ENCODE measurements at places on chromosomes 11 and 22.

GRCh38 chr22:20223421-20224255, 44.5 kb downstream of the RTN4R start:
- no peak for DNase-seq

DNA sequence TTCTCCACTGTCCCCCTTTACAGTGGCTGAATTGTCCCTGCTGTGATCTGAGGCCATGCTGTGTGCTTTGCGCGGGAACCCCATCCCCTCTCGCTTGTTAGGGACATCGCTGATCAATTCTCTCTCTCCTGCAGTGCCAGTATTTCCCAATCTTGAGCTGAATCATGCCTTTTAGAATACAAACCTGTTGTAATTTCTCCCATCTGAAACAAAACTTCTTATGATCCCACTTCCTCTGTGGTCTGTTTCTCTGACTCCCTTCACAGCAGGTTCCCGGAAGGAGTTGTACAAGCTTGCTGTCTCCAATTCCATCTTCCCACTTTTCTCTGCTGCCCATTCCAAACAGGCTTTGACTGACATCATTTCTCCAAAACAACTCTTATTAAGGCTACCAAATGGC, 16.8 kb downstream of the ADAMTS15 start:
- no peak for DNase-seq

DNA sequence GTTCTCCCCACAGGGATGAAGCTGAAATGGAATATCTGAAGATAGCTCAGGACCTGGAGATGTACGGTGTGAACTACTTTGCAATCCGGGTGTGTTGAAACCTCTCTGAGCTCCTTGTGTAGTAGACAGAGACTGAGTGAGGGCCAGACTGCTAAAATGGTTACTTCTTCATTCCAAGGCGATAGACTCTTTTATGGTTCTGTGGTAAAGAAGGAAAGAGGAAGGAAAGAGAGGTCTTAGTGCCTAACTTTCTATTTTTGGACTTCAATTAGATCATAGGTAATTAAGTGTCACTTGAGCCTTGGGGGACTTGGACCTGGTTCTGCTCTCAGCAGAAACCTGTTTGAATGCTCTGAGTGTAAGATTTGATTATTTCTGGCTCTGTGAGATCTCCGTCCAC, 54.7 kb downstream of the NF2 start:
- no peak for DNase-seq

DNA sequence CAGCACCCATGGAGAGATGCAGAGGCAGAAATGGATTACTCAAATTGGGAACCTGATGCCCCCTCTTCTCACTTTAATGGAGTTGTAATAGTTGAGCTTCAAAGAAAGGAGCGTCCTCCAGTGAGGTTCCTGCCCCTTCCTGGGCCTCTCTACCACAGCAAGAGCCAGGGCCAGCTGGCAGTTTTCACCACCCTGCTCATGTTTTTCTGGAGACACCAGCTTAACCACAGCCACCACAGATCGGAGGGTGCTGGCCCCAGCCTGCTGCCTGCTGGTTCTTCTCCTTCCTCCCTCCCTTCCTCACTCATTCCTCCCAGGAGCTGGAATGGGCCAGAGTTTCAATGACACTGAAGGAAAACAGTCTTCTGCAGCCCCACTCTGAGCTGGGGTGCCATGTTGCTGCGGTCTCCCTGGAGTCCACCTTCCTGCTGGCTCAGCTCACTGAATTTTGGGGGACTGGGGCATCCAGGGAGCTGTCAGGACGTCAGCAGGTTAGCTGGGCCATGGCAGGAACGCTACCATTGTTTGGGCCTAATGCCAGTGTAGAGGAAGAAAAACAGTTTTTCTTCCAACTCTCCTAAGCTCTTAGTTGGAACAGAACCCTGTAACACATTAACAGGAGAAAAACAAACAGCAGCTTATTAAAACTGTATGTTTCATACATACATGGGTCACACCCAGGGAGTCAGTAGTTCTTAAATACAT, 57.7 kb downstream of the TRAF6 start:
- no peak for DNase-seq

DNA sequence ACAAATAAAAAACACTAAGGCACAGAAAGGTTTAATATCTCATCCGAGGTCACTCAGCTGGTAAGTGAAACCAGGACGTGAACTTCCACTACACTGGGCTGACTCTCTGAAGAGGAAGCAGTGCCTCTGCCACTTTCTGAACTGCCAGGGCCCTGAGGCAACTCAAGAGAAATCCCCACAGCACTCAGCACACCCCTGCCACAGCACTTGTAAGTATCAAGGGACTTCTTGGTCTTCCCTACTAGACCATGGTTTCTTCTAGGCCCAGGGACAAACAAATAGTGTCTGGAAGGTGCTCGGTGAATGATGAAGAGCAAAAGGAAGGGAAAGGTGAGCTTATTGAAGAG, 49.7 kb downstream of the RPL27A start:
- no peak for DNase-seq

DNA sequence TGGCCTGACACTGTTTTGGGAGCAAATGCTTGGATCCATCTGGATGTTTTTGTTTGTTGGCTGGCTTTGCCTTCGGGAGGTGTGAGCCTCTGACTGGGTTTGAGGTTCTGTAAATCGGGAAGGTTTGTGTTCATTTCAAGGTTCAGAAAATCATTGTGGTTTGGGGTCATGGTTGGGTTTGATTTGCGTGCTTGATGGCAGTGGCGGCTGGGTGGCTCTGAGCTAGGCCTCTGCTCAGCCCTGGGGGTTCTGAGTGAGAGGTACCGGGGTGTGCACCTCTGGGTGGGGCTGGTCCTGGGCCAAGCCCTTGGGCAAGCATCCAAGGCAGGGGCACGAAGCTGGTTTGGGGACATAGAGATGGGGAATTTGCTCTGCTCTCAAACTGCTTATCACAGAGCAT, 37.0 kb upstream of the ALX4 start:
- DNase-seq, result no peak

GRCh38 chr11:57546869-57547475, 9.6 kb downstream of the SMTNL1 start:
- peak; percentile 12 for DNase-seq

DNA sequence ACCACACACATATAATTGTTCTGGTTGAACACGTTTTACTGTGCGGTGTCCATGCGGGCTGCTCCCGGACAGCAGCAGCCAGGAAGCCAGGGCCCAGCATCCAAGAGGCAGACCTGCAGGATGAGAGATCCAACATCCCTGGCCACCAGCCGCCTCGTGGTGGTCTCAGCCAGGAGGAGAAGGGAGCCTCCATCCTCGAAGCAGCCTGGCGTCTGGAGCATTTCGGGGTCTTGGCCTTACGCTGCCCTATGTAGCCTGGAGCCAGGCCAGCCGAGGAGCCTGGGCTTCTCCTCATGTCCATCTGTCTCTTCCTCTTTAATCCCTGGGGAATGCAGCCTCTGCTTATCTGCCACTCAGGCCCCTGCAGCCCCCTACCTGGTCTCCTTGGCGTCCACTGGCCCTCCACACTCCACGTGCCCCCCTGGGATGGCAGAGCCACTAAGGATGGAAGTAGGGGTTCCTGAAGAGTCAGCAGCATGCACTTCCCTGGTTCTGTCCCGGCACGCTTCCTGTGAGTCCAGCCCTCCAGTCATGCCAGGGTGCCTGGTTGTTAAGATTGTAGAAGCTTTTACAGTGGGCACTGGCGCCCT, 253.2 kb downstream of the TBC1D22A start:
- DNase-seq, result no peak

DNA sequence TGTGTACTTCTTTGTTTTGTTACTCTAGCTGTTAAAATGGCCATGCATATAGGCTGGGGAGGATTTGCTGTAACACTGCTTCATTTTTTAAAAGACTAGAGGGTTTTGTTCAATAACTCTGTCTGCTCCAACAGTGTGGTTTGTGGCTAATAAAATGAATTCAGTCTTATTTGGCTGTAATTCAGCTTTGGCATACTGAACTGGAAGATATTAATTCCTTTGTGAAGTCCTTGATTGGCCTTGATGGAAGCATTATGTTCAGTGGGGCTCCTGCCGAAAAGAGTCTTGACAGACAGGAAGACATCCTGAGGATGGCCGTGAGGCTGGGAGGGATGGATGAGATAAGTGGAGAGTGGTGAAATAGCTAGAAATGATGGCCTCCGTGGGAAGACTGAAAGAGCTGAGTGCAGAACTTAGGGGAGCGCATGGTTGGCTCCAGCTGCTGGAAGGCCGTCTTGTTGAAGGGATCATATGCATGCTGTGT, 44.8 kb upstream of the MYO18B start:
- DNase-seq, result no peak

DNA sequence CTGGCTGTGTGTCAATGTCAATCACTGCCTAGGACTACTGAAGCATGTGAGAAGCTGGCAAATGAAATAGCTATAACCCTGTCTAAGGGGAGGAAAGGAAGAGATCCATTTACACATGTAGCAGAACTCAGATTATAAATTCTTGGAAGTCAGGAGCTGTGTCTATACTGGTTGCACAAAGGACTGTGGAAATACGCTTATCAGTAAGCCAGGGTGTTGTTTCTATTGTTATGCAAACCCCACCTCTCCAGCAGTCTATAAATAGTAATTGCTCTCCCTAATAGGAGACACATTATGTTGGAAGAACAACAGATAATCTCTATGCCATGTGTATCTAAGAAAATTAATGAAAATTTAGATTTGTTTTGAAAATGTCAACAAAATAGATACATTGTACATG, 693.4 kb upstream of the CCDC90B start:
- DNase-seq, result no peak

DNA sequence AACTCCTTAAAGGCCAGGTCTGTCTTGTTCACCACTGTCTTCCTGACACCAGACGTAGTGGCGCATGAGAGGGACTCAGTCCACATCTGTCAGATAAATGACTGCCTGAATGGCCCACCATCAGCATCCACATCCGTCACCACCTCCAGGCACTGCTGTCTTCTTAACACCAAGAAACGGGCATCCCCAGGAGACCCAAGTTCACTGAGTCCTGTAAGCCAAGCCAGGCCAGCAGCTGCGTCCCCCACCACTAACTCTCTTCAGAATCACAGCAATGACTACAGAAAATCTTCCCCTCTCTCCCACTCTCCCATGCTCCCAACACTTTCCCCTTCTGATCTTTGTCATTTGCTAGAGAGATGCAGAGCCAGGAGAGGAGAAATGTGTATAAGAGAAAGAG, 47.3 kb upstream of the LRRC32 start:
- no peak for DNase-seq

DNA sequence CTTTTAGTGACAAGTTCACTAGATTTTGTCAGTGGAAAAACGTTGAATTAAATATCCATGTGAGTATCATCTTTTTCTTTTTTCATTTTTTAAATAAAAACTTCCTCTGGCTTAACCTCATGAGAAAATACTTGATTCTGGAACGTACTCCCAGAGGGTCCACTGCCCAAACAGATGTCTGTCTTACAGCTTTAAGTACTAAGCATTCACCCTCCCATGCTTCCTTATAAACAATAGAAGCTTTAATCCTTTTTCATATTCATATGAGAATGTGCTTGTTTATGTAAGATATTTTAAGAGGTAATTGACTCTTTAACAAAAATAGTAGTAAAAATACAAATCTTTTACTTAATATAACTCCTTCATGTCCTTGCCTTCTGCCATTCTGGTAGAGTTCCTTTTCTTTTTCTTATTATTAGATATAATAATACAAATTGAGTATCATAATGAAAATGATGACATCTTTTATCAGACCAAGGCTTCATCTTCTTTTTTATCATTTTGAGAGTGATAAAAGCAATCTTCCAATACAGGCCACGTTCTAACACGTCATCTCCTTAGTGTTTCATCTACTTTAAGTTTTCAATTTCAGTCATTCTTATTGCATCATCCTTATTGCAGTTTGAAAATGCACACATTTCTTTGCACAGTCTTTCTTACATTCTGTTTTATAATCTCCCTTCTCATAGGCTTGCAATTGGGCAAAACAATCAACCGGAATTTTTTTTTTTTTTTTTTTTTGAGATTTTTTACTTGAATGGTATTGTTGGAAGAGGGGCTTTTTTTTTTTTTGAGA, 69.5 kb upstream of the MYO18B start:
- no peak for DNase-seq

DNA sequence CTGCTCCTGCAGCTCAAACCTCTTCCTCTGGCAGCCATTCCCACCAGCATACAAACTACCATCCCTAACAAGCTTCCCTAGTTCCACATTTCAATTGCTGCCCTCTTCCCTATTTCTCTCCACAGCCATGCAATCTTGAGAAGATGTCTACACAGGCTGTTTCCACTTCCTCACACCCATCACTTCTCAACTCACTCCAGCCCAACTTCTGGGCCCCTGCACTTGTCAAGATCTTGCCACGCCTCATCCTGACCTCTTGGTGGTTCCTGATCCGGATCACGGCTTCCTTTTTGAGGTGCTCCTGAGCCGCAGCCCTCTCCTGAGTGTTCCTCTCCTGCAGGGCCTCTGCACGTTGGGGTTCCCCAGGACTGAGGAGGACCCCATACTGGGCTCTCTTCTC, 22.6 kb downstream of the RPL27A start:
- DNase-seq, result no peak

DNA sequence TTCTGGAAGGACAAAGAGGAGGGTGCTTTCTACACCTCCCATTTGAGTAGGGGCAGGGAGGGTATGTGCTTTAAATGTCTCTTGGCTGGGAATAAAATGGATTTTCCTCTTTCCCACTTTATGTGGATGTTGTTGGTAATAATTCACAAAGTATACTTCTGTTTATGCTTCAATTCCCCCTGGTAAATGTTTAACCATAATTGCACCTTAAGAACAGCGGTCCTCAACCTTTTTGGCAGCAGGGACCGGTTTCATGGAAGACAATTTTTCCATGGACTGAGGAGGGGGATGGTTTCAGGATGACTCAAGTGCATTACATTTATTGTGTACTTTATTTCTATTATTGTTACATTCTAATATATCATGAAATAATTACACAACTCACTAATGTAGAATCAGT, 4.0 kb upstream of the TP53AIP1 start:
- peak; percentile 19 for DNase-seq

DNA sequence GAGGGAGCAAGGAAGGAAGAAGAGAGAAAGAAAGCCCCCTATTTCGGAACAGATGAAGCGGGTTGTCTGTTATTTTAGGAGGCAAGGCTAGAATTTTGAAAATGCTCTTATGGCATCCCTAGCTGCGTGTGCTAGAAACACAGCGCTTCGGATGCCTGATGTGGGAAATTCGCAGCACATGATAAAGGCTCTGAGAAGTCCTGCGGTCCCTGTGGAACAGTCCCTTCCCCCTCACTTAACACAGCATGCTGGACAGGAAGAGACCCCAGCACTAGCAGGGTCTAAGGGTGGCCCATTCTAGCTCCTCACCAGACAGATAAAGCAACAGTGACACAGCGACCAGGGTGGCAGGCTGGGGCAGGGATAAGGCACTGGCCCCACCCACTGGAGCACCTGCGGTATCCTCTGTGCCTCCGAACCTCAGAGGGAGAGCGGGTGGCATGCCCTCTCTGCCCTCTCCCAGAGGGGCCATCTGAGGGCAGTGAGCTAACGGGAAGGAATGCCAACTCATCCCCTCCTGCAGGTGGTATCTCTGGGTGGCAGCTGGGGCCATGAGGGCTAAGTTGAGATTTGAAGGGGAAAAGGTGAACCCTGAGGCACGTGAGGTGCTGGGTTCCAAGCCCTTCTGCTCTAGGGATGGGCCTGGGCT, 75.7 kb downstream of the SCUBE1 start:
- no peak for DNase-seq

Measured in Caki2 (cell line).